Liver (tissue), 10 donors: ENCODE measurements at places on chromosomes 7 and 10. TPM values are rescaled to one million over a fixed set of nuclear protein-coding genes. Genes with fewer than 3 reads are reported as not detected.

WDFY4 gene
- 0.57 TPM for polyA plus RNA-seq

HHEX gene
- 33.5 TPM for polyA plus RNA-seq

- no peak for DNase-seq
These were observed 67.3 kb upstream of the KLF6 start for GRCh38 chr10:3852147-3852904.

DNA sequence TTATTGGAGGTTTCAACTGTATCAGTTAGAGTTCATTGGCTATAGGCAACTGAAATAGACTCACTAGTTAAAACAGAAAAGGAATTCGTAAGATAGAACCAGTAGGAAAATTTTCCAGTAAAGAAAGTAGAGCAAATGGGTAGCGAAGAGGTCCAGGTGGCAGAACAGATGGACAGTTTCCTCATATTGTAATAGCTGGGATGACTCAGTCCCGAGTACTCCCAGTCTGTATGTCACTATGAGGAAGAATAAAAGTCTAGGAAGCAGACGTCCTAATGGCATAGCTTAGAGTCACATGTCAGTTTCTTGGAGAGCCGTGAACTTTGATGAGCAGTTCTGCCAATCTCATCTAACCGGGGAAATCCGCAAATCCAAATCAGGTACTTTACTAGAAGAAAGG is 95.3 kb downstream of the RNF32 start:
- DNase-seq = no peak

GRCh38 chr10:122294511-122295450 is 23.7 kb downstream of the BTBD16 start:
- DNase-seq = peak; percentile 28

DNA sequence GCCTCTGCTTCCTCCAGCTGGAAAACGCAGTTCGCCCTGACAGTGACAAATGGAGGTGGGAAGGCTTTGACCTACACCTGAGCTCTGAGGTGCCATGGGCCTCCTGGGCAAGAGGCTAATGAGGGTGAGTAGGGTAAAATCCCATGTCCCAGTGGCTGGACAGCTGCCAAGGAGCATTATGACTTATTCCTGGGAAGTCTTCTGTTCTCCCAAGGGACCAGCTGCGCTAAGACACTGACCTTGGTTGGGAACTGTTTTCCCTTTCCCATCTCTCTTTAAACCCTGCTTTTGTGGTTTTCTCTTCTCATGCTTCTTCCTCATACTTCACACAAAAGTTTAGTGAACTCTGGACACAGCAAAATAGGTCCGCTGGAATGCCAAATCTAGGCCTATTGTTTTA is 72.6 kb downstream of the COPG2 start:
- no peak for DNase-seq

PLXDC2 gene
- polyA plus RNA-seq = 1.4 TPM

- no peak for DNase-seq
These were observed 100.4 kb upstream of the RET start for GRCh38 chr10:42976351-42977031.

DNA sequence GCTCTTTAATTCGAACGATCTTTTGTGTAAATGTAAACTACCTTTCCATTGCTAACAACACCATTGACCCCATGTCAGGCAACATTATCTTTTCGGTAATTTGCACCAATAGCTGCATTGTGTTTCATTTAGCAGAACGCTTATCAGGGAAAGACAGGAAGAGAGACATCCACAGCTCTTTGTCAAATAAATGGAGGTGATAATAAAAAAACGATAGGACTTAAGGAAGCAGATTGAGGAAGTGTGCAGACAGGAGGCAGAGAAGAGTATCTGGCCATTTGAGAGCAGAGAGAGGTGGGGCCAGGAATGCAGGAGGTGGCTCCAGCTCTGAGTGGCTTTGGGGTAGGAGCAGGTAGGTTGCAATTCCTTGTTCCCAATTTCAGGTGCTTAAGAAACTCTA is 37.5 kb upstream of the ADARB2 start:
- no peak for DNase-seq

GRCh38 chr7:37775921-37776320 is 72.5 kb upstream of the NME8 start:
- DNase-seq = no peak

NDUFB2 gene
- polyA plus RNA-seq = 206 TPM

DNA sequence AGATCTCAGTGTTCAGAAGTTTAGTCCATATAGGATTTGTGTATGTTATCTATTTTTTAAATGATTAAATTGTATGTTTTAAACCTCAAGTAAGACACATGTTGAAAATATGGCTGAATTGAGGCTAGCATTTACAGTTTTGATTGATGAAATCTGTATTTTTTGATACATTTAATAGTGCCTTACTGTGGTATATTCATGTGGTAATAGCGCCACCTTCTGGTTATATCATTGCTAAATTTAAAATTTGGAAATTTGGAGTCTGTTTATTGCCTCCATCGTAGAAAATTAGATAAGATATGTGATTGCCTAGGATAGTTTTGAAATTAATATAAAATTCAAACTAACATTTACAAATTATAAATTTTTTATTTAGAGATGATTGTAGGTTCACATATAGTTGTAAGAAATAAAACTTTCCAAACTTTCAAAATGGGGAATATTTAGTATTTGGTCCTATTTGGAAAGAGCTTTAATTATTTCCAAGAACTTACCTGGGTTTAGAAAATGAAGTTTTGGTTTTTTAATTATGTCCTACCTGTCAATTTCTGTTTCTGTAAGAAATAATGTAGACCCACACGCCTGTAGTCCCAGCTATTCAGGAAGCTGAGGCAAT is 19.1 kb upstream of the ARMS2 start:
- DNase-seq = no peak

CYP3A4 gene
- polyA plus RNA-seq = 440 TPM

DNA sequence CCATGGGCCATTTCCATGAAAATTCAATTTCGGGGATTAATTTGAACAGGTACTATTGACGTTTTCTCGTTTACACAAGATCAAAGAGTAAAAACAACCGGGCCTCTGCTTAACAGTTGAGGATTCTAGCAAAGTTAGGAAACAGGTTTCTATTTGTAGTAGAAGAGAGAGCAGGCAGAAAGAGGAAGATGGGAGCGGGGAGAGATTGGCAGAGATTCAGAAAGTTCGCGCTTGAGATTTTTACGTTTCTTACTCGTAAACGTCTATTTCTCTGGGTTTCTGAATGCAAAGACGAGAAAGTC is 571 bp upstream of the VWC2 start:
- DNase-seq = no peak

AP1S1 gene
- 13.8 TPM for polyA plus RNA-seq

GRCh38 chr7:80235334-80235733 is 100.7 kb downstream of the GNAI1 start:
- DNase-seq = no peak

DNA sequence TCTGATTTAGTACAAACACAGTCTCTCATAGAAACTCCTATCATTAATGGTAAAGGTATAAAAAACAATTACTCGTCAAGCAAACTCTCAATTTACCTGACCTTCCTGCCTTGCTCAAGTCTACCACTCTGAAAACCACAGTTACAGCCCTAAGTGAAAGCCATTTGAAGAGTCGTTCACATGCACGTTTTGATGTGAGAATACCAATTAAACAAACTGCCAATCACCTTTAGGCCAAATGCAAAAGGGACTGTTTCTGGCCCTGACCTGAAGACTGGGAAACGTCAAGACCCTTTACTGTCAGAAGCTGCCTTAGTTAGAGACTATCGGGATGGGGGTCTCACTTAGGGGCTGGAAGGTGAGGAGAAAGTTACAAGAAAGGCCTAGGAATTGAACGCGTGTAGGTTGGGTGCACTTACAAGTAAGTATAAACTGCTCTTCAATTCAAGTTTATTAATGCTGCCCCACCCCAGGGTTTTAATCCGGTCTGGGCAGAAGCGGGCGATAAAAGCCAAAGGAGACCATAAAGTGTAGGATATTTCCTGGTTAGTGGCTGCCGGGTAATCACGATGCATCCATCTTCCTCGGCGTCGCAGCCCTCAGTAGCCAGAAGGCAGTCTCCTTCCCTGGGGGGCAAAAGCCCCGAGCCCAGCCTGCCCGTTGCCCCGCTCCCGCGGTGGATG is 935 bp downstream of the TM9SF3 start:
- no peak for DNase-seq

GRCh38 chr10:93065675-93066543 is 5.3 kb downstream of the CYP26C1 start:
- DNase-seq = no peak

DNA sequence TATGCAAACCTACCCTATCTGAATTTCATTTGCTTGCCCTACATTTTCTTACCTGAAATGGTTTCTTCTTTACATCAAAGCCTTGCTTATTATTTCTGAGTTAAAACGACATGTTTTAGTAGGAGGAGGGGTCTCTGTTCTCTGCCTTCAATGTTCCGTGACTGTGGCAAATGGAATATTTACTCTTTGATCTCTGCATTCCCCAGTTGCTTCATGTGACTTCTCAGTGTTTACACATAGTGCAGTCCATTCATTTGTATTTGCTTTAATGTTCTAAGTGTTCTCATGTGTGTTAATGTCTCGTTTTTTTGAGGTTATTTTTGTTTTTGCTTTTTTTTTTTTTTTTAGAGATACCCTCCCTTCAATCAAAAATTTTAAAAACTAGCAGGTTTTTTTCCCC is 75.8 kb downstream of the GNAI1 start:
- no peak for DNase-seq

DNA sequence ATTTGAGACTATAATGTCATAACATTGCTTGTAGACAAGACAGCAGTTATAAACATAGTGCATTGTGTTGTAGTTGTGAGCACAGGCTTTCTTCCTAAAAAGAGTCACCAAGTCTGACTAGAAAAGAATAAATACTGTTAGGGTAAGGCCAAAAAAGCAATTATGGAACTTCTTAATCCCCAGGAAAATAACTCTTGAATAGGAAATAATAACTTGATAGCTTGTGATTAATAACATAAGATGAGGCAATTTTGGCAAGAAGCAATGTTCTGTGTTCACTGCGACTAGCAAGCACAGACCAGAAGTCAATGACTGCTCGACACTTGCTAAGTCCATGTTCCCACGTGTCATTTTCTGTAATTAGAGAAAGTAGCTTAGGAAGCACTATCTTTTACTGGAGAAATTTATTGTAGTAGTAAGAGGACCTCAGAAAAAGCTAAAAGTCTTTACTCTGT is 97.1 kb downstream of the AGMO start:
- no peak for DNase-seq

- DNase-seq = no peak
These were observed 15.3 kb downstream of the ABLIM1 start for GRCh38 chr10:114642729-114643128.

- DNase-seq = no peak
These were observed 10.3 kb upstream of the MYO1G start for GRCh38 chr7:44989132-44989531.

GRCh38 chr10:30534465-30535144 is 94.9 kb downstream of the LYZL2 start:
- DNase-seq = peak; percentile 65

COBL gene
- 8.6 TPM for polyA plus RNA-seq
